Kasumi-1 (cell line): ENCODE measurements at places on chromosomes 16 and 17.

- DNase-seq = no peak
These were observed 11.5 kb downstream of the CREBBP start for GRCh38 chr16:3868967-3869366.

- DNase-seq = no peak
These were observed 1.5 kb upstream of the PCYT2 start for GRCh38 chr17:81912441-81913309.

DNA sequence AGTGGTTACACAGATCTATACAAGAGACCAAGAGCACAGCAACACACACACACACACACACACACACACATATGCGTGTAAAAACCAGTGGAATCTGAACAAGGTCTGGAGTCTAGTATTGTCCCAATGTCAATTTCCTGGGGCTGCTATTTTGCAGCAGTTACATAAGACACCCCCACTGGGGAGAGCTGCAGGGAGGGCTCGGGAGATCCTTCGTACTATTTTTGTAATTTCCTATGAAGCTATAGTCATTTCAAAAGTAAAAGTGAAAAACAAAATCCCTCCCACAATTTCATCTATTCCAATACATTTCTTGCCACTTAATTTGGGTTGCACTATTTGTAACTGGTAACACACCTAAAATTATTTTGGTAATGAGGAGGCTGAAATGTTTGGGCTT, 68.5 kb downstream of the C16orf95 start:
- no peak for DNase-seq

- DNase-seq = no peak
These were observed 454.9 kb downstream of the SOX9 start for GRCh38 chr17:72575542-72576233.

DNA sequence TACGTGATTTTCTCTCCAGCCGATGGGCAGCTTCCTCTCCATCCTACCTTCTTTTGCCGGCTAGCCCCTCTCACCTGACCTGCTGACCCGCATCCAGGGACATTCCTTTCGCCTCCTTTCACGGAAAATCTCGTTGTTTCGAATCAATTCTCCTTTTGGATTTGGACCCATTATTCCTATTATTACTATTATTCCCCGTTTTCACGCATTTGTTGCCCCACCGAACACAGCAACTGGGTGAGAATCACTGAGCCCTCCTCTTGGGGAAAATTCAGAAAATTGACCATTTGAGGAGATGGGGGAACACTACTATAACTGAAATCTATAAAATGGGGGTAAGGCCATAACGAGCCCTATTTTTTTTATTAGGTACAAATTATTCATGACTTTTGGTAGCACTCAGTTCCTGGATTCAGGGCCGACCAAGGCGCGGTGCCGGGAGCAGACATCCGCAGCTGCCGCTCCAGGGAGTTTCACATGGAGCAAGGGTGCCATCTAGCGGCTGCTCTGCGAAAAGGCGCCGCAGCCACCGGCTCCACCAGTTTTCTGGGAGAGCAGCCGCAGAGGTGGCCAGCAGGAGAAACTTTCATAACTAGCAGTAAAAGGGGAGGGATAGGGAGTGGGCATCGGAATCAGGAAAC, 3.3 kb upstream of the HOXB8 start:
- peak; percentile 90 for DNase-seq

- peak; percentile 20 for DNase-seq
These were observed 46.7 kb downstream of the C17orf67 start for GRCh38 chr17:56786989-56787482.

DNA sequence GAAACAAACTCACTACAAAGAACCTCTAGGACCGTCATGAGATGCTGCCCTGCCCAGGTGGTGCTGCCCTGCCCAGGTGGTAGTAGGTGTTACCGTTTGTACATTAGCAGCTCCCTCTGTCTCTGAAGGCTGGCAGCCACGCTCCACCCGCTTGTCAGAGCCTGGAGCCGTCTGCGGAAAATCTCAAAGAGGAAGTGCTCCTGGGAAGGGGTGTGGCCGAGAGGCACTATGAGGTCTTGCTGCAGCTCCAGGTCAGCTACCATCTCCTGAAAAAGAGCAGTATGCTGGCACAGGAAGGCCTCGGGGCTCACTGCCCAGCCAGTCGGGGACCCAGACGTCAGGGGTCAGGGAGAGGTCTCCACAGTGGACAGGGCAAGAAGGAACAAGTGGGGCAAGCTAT, 28.3 kb downstream of the ZNF276 start:
- peak; percentile 85 for DNase-seq

- DNase-seq = peak; percentile 45
These were observed 21.3 kb downstream of the SRCIN1 start for GRCh38 chr17:38584350-38584925.

- DNase-seq = no peak
These were observed 308.4 kb downstream of the ABCC12 start for GRCh38 chr16:47847220-47847970.
